Hematopoietic multipotent progenitor cell treated with erythropoietin and hydrocortisone succinate and interleukin-3 and kit ligand, for 15 days (in vitro differentiated cells): ENCODE measurements at places on chromosomes 12 and 14.

GRCh38 chr14:70785556-70785955 lies 23.8 kb downstream of the MAP3K9 start:
- DNase-seq = no peak

DNA sequence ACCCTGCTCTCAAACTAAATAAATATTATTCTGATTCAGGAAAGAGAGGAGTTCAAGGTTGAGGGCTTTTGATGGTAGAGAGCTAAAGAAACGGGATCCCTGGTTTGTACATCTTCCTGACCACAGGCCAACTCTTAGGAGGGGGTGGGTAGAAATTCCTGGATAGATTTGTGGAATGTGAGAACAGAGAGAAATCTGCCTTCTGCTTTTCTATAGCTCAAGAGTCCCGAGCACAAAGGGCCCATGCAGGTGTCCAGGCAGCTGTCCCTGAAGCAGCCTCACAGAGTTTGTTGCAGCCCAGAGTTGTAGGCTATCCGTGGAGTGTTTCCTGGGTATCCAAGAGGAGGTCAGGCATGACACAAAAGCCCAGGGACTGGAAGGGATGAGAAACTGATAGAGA lies 198.6 kb downstream of the BCAT1 start:
- no peak for DNase-seq

DNA sequence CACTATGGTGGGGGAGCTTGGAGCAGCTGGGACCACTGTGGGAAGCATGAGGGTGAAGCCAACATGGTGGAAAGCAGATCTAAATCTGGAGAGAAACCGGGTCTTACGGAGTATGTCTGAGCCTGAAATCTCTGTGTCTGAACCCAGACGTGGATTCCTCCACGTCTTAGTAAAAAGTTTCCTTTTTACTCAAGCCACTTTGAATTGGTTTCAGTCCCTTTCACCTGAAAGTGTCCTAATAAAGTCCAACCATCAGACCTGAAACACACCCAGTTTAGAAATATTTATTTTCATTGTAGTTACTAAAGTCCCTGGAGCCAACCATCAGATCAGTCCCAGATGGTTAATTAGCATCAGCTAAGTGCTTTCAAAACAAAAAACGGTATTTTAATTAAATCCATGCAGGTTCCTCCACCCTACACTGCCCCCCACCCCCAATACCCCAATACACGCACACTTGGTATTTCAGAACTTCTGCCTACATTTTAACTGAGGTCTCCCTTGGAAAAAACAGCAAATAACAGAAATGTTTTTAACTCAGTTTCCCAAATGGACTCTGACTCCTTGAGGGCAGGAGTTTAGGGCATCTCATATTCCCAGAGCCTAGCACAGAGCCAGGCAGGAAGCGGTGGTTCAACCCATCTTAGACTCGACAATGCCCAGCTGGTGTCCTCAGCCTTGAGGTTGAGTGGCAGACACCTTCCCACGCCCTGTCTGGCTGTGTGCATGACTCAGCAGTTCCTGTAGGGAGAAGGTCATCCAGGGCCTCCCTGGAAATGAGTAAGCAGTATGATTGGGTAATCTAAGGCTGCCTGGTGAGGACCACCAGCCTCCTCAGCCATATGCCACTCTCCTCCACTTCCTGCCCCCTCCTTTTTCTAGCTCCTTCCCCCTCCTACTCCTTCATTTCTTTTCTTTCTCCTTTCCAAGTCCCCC lies 175.8 kb downstream of the TTC8 start:
- DNase-seq = peak; percentile 42

- DNase-seq = no peak
These were observed 13.8 kb downstream of the MEG3 start for GRCh38 chr14:100839681-100840111.
